ENCODE measurements at places on chromosomes 13 and 19.

GRCh38 chr19:50510121-50510670 lies 795 bp downstream of the JOSD2 start:
- peak; percentile 69 for DNase-seq

GRCh38 chr19:38726761-38727301 lies 17.4 kb downstream of the CAPN12 start:
- DNase-seq: no peak

GRCh38 chr13:23680845-23681669 lies 110.8 kb downstream of the TNFRSF19 start:
- no peak for DNase-seq

- no peak for DNase-seq
Observed at GRCh38 chr13:103325672-103326071, 259.5 kb upstream of the SLC10A2 start.

DNA sequence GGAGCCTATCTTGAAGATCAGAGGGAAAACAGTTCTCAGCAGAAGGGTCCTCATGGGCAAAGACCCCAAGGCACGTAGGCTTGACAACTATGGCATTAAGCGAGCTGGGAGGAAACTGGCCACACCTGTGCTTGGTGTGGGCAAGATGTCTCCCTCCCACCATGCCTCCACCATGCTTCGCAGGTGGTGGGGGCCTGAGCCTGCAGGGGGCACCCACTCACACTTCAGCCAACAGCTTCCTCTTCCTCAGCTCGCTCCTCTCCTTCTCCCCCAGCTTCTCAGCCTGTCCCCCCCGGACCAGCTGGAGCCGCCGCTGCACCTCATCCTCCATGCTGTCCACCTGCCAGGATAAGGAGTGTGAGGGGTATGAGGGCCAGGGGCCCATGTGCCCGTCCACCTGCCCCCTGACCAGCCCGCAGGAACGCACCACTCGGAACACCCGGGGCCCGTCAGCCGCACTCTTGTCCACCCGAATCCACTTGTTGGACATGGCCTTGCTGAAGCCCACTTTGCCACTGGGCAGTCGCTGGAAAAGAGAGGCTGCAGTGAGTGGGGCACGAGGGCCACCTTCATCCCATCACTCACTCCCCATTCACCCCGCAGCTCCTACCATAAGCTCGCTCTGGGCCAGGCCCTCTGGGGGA lies 3.4 kb downstream of the FARSA start:
- DNase-seq: no peak

- DNase-seq: no peak
Observed at GRCh38 chr19:30006207-30006606, 64.2 kb downstream of the URI1 start.

- DNase-seq: no peak
Observed at GRCh38 chr13:113118261-113119021, 4.2 kb upstream of the F10 start.

- DNase-seq: no peak
Observed at GRCh38 chr19:5800361-5801270, 4.3 kb upstream of the NRTN start.

DNA sequence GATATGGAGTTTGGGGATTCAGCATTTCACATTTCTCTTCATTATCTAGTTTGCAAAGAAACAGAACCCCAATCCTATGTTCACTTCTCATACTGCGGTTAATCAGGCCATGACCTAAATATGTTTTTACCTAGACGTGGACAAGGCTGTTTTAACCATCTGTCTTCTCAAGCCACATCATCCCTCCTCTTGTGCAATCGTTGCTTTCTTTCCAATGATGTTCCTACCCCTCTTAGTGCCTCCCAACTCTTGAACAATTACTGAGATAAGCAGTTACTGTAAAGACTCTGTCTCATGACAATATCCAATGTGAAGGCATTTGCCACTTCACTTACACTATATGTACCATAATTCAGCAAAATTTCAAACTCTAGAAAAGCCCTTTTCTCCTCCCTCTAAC lies 406.2 kb downstream of the LIG4 start:
- no peak for DNase-seq

GRCh38 chr13:114112231-114112825 lies 20.1 kb downstream of the RASA3 start:
- DNase-seq: peak; percentile 66

- no peak for DNase-seq
Observed at GRCh38 chr19:45251452-45252354, 632 bp downstream of the MARK4 start.

DNA sequence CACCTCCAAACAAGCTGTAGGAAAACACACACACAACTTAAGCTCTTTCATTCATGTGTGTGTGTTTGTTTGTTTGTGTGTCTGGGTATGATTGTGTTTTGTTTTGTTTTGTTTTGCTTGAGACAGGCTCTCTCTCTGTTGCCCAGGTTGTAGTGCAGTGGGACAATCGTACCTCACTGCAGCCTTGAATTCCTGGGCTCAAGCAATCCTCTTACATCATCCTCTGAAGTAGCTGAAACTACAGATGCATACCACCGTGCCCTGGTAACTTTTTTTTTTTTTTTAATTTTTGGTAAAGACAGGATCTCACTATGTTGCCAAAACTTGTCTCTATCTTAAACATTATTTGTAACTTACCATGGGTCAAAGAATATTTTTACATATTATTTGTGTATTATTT lies 431.7 kb downstream of the SLITRK1 start:
- no peak for DNase-seq

- no peak for DNase-seq
Observed at GRCh38 chr13:23993680-23993985, 96.3 kb upstream of the C1QTNF9B start.

- no peak for DNase-seq
Observed at GRCh38 chr13:105929505-105929904, 606.0 kb downstream of the EFNB2 start.

DNA sequence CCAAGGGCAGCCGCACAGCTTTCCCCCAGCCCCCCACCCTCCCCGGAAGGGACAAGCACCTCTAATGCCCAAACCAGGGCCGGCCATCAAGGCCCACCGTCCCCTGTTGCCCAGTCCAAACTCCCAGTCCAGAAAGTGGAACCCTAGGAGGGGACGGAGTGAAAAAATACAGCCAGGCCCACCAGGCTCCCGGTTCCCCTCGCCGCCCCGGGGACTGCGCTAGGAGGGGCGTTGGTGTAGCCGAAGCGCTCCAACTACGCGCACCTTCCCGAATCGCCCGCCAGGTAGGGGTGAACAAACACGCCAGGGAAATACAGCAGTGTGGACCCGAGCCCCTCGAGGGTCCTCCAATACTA lies 1.3 kb downstream of the KLF16 start:
- no peak for DNase-seq

DNA sequence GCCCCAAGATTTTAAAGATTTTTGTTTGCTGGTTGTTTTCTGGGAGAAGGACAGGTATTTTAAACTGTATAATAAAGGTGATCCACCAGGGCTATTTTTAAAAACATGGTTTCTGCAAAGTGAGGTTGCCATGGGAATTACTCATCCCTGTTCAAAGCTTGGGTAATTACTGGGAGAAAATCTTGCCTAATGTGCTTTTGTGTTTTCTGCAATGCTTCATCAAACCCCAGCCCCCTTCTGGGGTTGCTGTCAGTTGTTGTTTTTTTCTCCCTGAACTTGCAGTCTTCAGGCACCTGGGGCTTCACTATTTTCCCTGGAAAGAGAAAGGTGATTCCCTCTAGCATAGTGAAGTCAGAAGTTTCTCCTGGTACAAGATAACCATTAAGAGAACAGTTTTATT lies 277.2 kb downstream of the NALCN start:
- no peak for DNase-seq

DNA sequence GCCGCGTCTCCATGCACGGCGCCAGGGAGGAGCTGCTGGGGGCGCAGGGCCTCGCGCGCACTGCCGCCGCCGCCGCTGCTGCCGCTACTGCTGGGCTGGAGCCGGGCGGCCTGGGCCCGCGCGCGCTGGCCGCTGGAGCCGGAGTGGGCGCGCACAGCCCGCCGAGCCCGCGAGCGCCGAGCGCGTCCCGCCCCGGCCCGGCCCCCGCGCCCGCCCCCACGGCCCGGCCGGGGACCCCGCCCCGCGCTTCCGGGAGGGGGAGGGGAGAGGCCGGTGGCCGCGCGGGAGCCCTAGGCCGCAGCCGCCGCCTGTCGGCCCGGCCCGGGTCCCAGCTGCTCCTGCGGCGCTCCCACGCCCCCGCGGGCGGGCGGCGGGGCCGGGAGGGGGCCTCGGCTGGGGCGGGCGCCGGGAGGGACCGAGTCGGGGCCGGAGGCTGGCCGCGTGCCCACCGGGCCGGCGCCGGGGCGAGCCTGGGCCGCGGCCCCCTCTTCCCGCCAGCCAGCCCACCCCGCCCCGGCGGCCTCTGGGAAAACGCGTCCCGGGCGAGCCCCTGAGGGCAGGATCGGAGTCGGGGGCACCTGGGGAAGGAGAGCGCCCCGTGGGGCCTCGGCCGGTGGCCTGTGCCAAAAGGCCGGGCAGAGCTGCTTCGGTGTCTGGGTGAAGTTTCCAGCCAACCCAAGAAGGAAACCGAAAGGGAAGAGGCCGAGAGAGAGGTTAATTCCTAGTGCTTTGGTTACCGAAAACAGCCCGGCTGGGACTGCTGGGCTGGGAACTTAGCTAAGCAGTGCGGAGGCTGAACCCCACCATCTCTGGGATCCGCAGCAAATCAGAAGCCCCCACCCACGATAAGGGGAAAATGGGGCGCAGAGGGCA lies at the start of gene STK24:
STK24 (minus strand) TSS at position 145 of the 873 bp plus-strand sequence. CDS start 321 bp downstream, outside the sequence.
- peak; percentile 85 for DNase-seq

DNA sequence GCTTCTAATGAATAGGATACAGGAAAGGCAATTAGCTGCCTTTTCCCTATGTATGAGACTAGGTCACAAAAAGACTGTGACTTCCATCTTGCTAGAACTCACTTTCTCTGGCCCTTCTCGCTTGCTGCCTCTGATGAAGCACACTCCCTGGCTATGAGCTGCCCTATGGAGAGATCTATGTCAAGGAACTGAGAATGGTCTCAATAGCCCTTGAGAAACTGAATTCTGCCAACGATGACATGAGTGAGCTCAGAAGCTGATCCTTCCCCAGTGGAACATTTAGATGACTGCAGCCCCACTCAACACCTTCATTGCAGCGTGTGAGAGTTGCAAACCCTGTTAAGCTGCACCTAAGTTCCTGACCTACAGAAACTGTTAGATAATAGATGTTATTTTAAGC lies 309.8 kb downstream of the COG6 start:
- DNase-seq: no peak

DNA sequence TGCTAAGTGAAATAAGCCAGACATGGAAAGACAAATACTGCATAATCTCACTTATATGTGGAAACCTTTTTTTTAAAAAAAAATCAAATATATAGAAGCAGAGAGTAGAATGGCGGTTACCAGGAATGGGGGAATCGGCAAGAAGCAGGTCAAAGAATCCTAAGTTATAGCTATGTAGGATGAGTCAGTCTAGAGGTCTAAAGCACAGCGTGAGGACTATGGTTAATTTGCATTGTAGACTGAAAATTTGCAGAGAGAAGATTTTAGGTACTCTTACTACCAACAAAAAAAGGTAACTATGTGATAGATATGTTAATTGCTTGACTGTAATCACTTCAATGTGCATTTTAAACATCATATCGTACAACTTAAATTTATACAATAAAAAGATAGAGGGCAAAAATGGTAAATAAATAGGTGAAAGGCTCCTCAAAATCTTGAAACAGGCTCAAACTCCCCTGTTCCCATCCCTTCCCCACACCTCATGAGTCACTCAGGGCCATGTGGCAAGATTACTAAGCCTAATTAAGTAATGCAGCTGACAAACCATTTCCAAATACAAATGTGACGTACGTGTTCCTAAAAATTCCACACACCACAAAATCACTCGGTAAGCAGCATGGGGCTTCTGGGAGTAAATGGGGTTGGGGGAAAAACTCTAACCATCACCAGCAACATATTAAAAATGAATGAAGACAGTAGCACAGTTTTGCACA lies 159.0 kb downstream of the USP12 start:
- DNase-seq: no peak

DNA sequence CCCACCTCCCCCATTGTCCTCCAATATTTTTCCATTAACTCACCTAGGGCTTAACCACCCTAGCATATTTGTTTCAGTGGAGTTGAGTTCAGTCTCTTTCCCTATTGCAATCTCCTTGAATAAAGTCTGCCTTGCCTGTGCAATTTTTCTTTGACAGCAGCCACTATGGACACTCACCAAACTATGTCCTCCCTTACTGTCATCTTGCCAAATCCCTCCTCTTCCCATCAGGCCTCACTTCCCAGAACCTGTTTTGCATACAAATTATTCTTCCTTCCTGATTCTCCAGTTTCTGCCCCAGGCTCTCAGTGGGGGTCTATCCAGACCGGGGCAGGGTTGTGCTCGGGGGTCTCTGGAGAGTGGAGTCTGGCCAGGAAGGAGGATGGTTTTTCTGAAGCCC lies 2.2 kb upstream of the LYPD5 start:
- no peak for DNase-seq

- DNase-seq: no peak
Observed at GRCh38 chr19:40205760-40206159, 12.4 kb downstream of the TTC9B start.

- no peak for DNase-seq
Observed at GRCh38 chr13:25732111-25732865, 319.5 kb downstream of the SHISA2 start.
